ENCODE measurements at places on chromosomes 1 and 21.

DNA sequence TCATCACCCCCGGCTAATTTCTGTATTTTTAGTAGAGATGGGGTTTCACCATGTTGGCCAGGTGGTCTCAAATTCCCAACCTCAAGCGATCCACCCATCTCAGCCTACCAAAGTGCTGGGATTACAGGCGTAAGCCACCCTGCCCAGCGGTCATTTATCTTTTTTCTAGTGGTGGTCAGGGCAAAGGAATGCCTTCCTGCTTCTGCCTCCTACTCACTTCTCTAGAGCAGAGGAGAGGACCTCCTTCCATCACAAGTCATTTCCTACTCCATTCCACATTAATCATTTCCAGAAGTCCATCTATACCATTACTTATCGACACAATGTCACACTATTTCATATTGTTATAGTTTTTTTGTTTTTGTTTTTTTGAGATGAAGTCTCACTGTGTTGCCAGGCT, 13.3 kb downstream of the FBXO42 start:
- no peak for DNase-seq

DNA sequence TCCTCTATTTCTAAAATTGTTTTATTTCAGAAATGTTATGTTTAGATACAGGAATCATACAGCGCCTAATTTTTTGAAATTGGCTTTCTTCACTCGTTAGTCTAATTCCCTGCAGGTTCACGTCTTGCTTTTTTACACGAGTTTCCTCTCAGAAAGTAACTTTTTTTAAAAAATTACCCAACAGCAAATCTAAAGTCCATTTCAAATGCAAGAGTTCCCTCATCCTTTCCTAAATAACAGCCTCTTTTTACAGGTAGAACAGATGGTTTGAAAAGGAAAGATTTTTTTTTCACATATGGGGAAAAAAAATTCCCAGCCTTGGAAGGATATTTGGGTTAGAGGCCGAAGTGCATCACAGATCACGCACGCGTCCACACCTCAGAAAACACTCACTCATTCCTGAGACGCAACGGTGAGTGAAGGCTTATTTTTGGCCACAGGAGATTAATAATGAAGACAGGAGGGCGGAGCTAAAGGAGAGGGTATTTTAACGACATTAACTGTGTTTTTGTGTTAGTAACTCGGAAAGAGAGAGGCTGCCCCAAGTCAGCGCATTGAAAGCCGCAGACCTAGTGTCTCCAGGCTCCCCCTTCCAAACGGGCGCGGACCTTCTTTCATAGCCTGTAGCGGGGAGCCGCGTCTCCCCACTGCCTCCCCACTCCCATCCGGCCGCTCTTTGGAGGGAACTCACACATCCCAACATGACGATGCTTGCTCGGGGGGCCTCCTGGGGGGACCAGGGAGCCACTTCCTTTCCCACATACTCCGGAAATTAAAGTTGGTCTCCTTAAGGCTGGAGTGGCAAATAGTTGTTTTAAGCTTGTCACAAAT, 969 bp upstream of the RIPK4 start:
- peak; percentile 95 for DNase-seq

DNA sequence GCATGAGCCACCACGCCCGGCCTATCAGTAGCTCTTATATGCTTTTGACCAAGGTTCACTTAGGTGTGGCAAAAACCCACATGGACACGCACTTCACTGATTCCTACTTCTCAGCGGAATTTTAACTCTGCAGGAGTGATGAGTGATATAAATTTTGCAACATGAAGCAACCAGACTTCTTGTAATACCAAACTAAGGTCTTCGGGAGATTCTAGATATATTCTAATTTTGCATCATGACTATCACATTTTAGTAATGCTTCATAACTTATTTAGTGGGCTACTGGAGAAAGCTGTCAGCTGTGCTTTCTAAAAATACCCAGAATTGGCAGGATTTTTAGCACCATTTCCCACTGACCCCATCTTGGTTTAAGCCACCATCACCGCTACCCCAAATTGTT, 27.8 kb downstream of the RHCE start:
- DNase-seq = no peak

GRCh38 chr1:61270107-61270506, 187.7 kb downstream of the NFIA start:
- DNase-seq = no peak

DNA sequence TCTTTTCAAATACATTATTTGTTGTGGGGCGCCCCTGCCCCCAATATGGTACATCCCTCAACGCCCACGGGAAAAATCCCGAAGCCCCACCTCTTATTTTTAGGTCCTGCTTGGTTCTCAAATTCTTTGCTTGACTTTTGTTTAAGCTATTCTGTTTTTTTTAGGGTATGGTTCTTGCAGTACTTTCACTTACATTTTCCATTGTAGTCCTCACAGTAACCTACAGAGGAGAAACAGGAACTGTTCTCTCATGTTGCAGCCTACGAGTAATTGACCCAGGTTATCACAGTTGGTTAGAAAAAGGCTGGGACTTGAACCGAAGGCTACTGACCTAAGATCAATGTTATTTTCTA, 697 bp upstream of the C21orf91 start:
- DNase-seq = no peak

DNA sequence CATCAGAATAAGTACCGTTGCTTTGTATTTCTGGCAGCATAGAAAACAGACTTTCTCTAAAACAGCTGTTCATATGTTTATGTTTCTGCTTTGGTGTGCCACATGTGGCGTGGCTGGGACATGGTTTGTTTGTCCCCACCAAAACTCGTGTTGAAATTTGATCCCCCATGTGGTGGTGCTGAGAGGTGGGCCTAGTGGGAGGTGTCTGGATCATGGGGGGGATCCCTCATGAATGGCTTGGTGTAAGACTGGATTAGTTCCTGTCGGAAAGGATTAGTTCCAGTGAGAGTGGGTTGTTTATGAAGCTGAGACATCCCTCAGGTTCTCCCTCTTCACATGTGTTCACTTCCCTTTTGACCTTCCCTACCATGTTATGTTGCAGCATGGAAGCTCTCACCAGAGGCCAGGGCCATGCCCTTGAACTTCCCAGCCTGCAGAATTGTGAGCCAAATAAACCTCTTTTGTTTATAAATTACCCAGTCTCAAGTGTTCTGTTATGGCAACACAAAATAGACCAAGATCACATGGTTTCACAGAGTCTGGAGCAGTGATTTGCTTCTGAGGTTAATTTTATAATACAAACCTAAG, 17.9 kb upstream of the H3-3A start:
- DNase-seq = peak; percentile 11

GRCh38 chr1:76547916-76548315, 319.4 kb upstream of the ST6GALNAC5 start:
- DNase-seq = no peak

GRCh38 chr1:226109829-226110248, 47.3 kb downstream of the H3-3A start:
- peak; percentile 80 for DNase-seq

GRCh38 chr1:41349361-41350054, 11.7 kb upstream of the FOXO6 start:
- DNase-seq = no peak

GRCh38 chr1:230611128-230611877, 31.0 kb upstream of the COG2 start:
- DNase-seq = no peak

DNA sequence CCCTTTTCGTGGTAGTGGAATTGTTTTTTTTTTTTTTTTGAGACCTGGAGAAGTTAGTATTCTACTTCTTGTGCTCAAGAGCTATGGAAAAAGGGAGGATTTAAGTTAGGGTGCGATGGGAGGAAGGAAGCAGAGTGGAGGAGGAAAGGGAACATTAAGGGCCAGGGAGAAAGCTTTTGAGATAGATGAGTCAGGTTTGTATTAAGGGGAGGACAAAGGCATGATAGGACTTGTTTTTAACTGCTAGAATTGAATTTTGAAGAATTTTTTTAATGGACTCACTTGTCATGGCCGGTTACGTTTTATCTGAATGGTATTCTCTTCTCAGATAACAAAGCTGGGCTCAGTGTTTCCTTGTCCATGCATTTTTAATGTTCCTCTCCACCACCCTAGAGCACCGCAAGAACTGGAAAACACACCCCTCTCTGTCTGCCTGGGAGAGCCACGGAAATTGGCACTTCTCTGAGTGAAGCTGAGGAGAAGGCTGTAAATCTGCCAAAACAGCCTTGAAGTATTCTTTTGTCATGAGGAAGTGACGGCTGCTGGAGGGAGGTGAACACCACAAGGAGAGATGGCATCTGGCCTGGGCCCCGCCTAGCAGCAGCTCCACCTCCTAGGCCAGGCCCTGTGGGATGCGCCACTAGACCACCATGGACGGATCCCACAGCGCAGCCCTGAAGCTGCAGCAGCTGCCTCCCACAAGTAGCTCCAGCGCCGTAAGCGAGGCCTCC, 3.5 kb downstream of the NIPAL3 start:
- DNase-seq = peak; percentile 89

DNA sequence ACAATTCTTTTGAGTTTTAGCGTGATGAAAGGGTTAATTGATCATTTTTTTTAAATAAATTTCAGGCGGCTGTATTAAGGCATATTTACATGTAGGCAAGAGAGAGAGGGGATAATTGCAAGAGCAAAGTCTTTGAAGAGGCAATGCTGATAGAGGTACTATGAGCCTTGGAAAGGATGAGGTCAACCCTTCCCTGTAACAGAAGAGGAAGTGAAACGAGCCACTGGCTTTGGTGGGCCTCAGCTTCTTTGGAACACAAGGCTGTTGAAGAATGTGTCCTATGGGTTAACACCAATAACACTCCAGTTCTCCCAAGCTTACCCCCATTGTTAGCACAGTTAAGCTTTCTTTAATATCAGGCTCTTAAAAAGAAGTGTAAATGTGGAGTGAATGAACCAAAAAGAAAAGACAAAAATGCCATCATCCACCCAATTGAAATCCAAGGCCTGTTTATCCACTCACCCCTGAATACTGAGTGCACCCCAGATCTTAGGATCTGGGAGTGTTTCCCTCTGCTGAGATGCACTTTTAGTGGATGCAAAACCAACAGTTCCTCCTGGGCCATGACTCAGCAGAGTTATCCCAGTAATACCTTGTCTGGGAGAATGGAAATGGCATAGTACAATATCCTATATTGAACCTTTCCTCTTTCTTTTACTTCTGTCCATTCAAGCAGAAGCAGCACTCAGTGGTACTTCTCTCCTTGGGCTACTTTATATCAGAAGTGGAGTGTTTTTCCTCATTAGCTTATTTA, 216.4 kb downstream of the SLC44A5 start:
- no peak for DNase-seq

GRCh38 chr1:68706639-68707317, 209.9 kb upstream of the DEPDC1 start:
- DNase-seq = no peak

DNA sequence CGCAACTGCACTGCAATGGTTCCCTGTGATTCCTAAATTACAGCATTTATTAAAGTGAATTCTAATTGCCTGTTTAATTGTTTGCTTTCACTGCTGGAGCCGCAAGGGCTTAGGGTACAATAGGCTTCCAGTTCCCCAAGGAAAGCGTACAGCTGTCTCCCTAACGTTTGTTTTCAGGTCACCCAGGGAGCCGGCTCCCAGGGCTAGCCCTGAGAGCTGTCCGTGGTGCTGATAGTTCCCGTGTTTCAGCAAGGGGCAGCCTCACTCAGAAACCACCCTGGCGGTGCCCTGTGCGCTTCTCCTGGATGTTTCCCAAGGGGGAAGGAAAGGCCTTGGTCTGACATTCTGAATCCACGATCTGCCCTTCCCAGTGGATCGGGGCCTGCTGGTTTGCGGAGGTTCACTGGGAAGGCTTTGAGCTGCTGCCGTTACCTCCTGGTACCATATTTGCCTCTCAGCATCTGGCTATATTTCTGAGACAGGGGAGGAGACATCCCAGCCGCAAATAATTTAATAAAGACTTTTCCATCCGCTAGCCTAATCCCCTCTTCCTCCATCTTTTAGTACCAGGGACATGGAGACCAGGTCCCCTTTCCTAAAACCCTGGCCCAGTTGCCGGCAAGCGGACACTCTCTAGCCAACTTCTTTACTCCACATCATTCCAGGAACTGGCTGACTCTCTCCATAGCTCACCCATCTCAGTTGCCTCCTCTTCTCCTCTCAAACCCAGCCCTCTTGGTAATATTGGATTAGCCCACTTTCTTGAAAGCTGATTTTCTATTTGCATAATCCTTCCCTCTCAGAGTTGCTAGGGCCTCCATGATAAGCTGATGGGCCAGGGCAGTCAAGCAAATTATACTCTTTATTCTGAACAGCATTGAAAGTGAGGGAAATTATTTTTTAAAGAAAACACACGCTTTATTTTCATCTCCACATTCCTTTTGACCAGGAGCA, 149.0 kb downstream of the IGSF21 start:
- DNase-seq = peak; percentile 35

- DNase-seq = peak; percentile 98
These were observed 62.3 kb downstream of the RUNX1 start for GRCh38 chr21:34986561-34987500.

DNA sequence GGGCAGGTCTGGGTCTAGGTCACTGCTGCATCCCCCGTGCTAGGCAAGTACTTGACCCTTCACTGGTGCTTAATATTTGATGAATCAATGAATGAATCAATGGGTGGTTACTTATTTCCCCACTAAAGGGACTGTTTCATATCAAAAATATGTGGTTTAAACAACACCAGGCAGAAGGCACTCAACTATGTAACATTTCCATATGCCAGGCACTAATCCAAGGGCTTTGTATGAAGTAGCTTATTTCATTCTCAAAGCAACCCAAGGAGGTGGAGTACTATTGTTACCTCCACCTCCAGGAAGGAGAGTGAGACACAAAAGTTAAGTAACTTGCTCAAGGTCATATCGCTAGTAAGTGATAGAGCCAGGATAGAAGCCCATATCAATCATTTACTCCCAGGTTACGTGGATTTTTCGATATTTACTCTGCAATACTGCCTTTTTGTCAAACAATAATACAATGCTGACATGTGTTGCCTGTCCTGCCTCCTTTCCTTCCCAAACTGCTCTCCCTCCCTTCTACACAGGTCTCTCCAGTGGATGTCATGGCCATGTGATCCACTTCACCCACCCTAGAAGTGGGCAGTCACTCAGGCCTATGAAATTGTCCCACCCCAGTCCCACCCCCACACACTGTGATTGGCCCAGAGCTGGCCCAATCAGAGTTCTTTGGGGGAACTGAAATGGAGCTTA, 142.8 kb downstream of the ETS2 start:
- no peak for DNase-seq

- DNase-seq = no peak
These were observed 87.0 kb upstream of the MAGI3 start for GRCh38 chr1:113303267-113303666.

DNA sequence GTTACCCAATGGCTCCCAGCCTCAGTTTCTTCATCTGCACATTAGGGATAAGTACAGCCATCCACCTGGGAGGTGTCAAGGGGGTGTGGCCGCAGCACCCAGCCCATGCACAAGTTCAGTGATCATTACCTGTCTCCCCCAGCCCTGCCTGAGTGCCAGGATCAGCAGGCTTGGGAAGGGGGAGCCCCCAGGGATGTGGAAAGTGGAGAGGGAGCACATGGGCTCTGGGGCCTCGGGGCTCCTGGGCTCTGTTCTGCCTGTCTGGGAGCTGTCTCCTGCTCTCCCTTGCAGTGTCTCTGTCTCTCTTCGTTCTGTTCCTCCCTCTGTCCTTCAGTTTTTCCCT, 10.8 kb upstream of the PADI1 start:
- DNase-seq = no peak

Data from M059J (cell line).